ENCODE measurements at places on chromosomes 5 and 9.

GRCh38 chr5:83197326-83197967 is 120.1 kb downstream of the XRCC4 start:
- DNase-seq = no peak

DNA sequence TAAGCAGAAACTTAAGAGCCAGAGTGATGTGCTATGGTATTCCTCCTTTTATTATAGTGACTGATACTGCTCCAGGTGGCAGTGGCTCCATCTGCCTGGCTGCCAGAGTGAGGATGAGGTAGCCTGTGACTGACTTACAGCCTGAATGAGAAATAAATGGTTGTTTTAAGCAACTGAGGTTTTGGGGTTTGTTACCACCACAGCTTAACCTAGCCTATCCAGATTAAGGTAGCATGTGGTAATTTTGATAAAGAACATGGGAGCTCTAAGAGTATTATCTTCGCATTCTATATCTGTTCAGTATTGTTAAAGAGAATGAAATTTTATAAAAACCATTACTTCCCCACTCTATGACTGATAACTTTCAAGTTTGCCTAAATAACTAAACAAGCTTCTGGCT is 39.0 kb downstream of the GOLPH3 start:
- no peak for DNase-seq

DNA sequence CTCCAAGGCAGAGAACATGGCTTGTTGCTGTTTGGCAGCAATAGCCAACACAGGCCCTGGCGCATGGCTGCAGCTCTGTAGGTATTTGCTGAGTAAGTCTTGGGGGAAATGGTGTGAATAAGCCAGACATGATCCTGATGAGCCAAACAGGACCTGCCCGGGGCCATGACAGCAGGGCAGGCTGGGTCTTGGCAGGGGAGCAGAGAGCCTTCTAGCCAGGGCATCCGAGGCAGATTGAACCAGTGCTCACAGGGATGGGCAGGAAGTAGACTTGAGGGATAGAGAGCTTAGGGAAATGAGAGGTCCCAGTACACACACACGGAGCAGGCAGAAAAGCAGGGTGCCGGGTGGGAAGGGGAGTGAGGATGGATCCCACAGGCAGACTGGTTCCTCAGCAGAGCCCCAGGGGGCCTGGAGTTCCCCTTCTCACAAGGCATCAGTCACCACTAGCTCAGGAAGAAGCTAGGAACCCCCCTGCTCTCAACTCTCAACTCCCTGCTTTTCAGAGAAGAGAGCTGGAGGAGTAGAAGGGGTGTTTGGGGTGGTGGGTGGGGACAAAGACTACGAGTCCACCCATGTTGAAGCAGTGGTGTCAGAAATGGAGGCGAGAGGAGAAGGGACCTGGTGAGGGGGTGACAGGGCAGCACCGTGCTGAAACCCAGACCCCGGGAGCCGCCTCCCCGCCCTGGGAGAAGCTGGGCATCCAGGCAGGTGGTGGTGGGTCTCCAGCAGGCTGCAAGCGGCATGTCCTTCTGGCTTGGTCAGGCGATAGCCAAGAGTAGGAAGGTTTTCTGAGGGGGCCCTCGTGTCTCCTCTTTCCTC is 111.1 kb downstream of the RGS3 start:
- peak; percentile 23 for DNase-seq

DNA sequence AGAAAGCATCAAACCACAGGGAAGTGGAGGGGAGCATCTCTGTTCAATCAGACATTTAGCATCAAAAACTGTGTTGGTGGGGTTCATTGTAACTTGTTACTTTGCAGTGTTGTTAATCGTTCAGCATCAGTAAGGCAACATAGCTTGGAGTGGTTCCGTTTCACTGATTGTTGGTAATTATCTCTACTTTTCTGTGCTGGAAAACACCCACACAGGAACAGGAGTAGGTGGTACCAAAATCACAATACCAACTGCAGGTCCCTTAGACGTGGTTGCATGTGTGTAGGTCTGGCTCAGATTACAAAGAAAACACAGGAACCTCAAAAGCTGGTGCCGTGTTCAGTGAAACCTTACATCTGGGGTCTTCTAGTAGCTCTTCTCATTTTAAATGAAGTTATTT is 146.8 kb downstream of the RNF180 start:
- DNase-seq = no peak

GRCh38 chr9:13721481-13722235 is 442.2 kb upstream of the MPDZ start:
- DNase-seq = no peak

DNA sequence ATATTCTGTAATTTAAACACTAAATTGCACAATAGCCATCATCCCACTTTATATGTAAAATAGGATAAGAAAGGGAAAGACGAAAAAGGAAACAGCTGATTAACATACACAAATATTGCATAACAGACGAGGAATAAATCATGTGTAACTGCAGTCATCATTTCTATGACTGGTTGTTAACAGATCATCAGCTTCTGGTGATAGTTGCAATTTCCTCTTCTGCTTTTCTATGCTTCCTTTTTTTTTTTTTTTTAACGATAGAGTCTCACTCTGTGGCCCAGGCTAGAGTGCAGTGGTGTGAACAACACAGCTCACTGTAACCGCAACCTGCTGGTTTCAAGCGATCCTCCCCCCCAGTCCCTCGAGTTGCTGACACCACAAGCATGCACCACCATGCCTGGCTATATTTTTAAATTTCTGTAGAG is 22.5 kb upstream of the JAKMIP2 start:
- DNase-seq = peak; percentile 85

GRCh38 chr5:157571357-157571827 is 4.2 kb downstream of the ADAM19 start:
- peak; percentile 73 for DNase-seq

- DNase-seq = no peak
Observed at GRCh38 chr9:20271096-20271495, 351.2 kb downstream of the MLLT3 start.

DNA sequence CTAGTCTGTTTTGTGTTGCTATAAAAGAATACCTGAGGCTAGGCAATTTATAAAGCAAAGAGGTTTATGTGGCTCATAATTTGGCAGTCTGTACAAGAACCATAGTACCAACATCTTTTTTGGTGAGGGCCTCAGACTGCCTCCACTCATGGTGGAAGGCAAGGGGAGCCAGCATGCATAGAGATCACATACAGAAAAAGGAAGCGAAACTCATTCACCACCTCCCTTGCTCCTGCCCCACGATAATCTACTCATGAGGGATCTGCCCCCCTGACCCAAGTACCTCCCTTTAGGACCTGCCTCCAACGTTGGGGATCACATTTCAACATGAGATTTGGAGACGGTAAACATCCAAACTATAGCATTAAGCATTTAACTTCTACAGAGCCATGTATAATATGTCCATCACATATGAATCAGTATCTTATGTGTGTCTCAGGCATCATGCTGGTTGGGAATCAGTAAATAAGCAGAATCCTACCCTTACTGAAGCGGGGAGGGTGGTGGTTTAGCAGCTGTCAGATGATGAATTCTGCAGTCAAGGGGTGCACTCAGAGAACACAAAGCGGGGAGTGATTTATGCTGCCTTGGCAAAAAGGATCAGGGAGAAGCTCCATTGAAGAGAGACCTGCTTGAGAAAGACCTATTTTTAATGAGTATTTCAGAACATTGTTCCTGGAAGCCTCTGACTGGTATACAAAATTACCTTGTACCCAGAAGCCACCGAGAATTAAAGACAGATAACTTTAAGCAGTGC is 34.8 kb downstream of the HMGXB3 start:
- DNase-seq = peak; percentile 82

DNA sequence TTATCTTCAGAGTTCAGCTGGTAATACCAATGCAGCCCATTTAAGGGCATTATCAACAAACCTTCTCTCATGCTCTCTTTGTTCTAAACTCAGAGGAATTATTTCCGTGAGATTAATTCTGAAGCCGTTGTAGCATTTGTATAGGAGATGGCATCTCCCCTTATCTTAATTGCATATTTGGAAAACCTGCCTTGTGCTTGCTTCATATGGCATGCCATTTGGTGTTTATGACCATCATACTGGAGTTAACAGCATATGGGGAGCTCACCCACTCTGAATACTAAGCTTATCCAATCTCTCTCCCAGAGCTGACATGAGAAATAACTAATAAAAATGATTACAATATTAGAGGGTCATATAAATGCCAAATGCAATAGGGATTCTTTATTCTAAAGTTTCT is 243.2 kb downstream of the BRINP1 start:
- no peak for DNase-seq

GRCh38 chr5:32780508-32780919 is 69.4 kb downstream of the NPR3 start:
- no peak for DNase-seq

DNA sequence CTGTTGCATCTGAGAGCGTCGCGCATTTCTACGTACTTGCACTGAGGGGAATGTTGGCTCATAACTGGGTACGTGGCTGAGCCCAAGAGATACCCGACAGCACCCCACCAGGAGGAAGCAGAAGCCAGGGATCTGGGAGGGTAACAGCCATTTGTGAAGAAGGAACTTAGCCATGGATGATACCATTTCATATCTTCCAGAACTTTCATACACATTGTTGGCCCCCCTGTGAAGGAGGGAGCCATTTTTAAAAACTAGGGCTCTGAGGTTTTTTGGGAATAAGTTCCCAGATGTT is 101.4 kb upstream of the SLC44A1 start:
- no peak for DNase-seq

GRCh38 chr5:138636398-138636944 is 61.3 kb upstream of the HSPA9 start:
- DNase-seq = no peak

DNA sequence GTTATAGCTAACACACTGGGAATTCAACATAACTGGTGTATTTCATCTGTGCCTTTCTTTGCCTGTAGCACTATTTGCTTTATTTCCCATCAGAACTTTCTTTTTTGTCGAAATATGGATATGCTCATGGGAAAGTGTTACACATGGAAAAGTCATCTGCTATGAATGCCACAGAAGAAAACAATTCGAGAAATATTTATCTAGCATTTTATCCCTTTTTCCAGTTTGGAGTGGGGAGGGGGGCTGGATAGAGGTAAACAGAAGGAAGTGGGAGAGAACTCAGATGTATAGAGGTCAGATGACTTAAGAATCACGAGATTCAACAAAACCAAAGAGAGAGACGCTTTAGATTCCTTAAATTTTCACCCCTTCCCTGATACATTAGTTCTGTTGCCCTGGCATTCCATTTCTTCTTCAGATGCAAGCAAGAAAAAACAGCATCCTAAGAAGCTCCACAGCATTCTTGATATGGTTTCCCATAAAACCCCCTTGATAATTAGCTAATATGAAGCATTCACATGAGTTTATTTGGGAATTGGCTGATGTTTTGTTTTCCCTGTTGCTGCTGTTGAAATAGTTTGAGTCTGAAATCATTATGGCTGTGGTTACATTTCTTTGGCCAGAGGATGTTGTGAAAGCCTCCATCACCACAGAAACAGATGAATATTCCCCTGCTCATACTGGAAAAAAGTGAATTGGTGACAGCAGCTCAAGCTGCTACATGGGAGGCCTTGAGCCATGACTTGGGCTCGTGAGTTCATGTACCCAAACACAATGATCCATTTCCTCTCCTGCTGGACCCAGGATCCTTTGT is 335.8 kb upstream of the DAB2 start:
- DNase-seq = peak; percentile 72

- no peak for DNase-seq
Observed at GRCh38 chr5:180630426-180630825, 19.0 kb downstream of the FLT4 start.

GRCh38 chr5:45484781-45485180 is 211.4 kb downstream of the HCN1 start:
- DNase-seq = no peak
